CD4-positive, alpha-beta T cell treated with Interleukin-17A for 1 hour (primary cell): ENCODE measurements at places on chromosomes 16 and 17.

- peak; percentile 14 for DNase-seq
These were observed 5.8 kb upstream of the ZDHHC7 start for GRCh38 chr16:85017151-85017550.

GRCh38 chr16:10728003-10728887 is 15.4 kb upstream of the NUBP1 start:
- no peak for DNase-seq

DNA sequence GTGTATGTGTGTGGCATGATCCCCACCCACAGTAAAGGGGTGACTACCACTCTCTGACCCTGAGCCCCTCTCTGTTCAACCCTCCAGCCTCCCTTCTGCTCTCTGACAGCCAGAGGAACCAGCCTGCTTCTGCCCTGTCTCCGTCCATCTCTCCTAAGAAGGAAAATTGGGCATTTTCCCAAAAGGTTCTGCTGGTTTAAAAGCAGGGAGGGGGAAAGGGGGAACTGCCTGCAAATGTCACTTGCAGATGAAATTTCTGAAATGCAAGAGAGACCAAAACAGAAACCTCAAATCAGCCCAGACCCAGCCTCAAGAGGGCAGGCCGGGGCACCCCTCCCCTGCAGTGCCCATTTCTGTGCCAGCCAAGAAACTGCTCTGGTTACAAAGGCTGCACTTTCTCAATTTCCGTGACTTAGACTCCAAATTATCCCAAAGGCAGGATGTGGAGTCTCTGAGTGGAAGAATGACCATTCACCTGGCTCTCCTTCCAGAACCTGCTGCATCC is 197.9 kb downstream of the RBFOX3 start:
- no peak for DNase-seq

DNA sequence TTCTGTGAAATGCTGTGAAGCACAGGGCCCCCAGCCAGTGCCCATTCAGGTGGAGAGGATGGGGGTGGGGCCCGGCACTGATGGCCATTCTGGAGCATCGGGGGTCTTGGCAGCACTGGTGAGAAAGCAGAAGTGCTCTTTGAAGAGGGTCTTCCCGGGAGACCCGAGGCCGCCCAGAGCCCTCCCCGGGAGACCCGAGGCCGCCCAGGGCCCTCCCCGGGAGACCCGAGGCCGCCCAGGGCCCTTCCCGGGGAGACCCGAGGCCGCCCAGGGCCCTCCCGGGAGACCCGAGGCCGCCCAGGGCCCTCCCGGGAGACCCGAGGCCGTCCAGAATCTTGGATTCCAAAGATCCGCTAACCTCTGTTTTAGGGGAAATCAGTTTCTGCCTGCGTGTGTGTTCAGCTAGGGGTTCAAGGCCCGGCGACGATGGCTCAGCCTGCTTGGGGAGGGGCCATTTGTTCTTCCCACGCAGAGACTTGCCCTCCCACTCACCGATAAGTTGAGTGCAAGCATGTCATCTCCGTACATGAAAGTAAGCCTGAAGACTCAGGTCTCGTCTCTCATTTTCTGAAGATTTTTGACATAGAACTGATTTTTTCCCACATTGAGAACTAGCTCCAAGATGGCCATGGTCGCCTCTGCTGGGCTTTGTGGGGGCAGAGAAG is 35.2 kb upstream of the CAPN15 start:
- DNase-seq = no peak

DNA sequence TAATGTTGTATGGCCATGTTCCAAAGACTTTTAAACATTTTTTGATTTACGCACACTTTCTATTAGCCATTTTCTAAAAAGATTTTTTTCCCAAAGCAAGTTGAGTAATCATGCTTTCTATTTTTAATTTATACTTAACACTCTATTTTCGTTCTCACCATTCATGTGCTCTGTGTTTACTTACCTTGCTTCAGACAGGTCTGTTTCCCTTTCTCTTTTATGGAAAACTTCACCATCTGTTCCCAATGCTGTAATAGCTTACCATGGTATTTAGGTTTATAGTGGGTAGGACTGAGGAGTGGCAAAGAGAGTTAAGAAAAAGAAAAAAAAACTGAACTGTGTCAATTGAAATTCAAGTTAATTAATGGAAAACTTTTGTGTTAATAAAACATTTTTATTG is 37.5 kb upstream of the KCNJ16 start:
- no peak for DNase-seq

GRCh38 chr17:55264645-55265298 is at the start of gene HLF:
TSS of gene HLF (plus strand) at chr17:55264960. CDS start at chr17:55265485, 525 bp downstream.
- DNase-seq = peak; percentile 82

GRCh38 chr16:81752876-81753227 is 26.2 kb upstream of the PLCG2 start:
- no peak for DNase-seq

- DNase-seq = no peak
These were observed 9.5 kb downstream of the BCAR1 start for GRCh38 chr16:75241955-75242354.

DNA sequence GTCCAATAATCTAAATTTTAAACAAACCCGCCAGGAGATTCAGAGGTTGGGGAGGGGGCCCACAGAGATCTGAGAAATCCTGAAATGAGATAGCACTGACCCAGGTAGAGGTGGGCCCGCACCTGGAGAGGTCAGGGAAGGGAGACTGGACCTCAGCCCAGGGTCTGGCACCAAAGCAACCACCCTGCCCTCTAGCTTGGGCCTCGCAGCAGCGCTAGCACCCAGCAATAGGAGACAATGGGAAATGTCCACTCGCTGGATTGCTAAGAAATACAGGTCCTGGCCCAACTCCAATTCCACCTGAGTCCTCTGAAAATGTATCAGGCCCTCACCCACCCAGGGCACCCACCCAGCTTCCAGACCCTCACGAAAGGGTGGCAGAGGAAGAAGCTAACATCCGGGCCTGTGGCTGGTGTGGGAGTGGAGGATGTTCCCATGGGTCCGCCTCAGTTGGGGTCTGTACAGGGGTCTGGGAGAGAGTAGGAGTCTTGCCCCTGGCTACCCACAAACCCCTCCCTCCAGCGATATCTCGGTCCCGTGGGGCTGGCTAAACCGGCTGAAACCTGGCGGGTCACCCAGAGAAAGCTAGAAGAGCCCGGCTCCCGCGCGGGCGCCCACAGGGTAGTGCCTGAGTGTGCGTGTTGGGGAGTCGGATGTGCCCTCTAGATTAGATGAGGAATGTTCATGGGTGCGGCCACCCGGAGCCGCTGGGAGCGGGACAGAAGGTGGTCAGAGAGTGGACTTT is 1.1 kb downstream of the PLLP start:
- no peak for DNase-seq

- no peak for DNase-seq
These were observed at the start of gene DPEP1 for GRCh38 chr16:89613231-89613953. TSS of gene DPEP1 (plus strand) at chr16:89613642. CDS start at chr16:89630411, 16,769 bp downstream.

DNA sequence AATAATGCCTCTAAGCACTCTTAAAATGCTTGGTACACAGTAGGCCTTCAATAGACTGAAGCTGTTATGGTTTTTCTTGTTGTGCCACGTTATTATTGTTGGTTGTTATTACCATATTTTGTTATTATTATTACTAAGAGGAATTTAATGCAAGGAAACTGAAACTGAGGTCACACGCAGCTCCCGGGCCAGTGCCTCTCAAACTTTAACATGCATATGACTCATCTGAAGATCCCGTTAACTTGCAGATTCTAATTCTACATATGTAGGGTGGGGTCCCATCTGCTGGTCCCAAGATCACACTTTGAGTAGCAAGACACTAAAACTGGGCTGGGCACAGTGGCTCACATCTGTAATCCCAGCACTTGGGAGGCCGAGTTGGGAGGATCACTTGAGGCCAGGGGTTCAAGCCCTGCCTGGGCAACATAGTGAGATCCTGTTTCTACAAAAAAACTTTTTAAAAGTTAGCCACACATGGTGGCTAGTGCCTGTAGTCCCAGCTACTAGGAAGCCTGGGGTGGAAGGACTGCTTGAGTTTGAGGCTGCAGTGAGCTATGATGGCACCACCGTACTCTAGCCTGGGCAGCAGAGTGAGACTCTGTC is 888 bp downstream of the ACSM5 start:
- DNase-seq = no peak

GRCh38 chr17:2058586-2059546 is 4.0 kb downstream of the HIC1 start:
- peak; percentile 67 for DNase-seq

DNA sequence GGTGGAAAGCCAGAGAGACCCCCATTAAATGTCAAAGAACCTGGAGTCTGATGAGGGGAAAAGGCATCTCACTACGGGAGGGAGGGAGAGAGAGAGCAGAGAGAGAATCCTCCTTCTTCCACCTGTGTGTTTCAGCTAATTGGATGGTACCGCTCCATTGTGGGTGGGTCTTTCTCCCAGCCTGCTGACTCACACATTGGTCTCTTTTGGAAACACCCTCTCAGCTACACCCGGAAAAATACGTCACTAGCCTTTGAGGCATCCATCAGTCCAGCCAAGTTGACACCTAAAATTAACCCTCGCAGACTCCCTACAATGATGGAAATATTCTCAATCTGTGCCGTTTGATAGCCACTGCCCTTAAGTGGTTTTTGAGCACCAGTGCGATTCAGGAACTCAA is 100.4 kb downstream of the ELAC2 start:
- DNase-seq = no peak

- no peak for DNase-seq
These were observed 88.5 kb downstream of the WNT3 start for GRCh38 chr17:46730026-46730425.

GRCh38 chr17:6671431-6671830 is 19.9 kb downstream of the C17orf100 start:
- DNase-seq = no peak

DNA sequence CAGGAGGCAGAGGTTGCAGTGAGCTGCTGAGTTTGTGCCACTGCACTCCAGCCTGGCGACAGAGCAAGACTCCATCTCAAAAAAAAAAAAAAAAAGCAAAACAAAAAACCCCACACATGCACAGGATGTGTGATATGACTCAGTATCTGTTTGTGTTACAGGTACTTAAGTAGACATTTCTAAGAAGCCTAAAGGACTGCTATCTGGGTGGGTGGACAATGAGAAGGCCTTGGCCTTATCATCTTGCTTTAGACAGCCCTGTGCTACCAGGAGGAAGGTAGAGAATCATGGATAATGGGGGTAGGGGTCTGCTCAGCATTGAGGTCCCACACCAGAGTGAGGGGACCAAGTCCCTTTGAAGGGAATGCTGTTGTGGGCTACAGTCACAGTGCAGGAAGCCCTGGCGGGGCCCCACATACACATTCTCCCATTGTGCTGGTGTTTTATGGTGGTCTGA is 26.7 kb downstream of the PLD6 start:
- DNase-seq = peak; percentile 56

GRCh38 chr16:89144681-89145080 is 26.9 kb upstream of the CDH15 start:
- DNase-seq = no peak

DNA sequence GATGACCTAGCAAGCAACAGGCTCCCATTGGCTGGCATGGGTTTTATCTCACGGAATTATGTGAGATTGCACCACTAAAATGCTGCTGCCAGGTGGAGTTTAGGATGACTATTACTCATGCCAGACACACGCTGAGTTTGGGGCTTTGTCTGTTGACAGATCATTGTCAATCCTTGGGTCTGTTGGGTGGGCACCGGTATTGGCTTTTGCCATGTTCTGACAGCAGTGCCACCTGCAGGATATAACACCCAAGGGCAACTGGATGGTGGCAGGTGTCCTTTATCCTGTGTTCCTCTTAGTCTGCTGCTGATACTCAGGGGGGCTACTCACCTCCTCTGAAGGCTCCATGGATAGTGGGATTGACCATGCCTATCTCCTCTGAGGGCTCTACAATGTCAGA is 221.6 kb upstream of the DYNLRB2 start:
- DNase-seq = no peak

DNA sequence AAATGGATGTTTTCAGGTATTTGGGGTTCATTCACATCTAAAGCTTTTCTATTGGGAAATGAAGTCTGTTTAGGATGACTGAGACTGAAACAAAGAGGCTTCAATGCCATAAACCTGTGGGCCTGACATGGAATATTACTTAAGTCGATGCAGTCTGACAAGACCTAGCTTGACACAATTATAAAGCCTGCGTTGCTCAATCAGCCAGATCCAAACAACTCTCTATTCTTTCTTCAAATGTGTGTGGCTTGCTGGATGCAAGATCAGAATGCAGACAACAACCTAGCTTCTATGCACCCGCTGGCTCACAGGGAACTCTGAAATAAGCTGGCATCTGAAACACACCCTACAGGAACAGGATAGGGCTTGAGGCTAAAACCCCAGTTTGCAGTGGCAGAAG is 40.0 kb downstream of the RFFL start:
- no peak for DNase-seq

DNA sequence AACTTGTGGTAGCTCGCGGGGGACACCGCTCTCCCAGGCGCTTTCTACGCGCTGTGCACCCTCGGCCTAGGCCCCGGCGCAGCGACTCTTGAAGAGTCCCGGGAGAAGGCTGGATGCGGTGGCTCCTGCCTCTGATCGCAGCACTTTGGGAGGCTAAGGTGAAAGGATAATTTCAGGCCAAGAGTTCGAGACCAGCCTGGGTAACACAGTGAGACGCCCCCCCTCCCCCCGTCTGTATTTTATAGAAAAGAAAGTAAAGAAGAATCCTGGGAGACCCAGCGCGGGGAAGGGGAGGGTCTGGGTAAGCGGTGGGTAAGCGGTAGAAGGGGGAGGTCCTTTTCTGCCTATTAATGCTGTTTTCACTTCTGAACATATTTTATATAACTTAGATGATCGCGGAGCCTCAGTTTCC is 486 bp upstream of the PLLP start:
- no peak for DNase-seq

- no peak for DNase-seq
These were observed 7.1 kb upstream of the RAB40C start for GRCh38 chr16:582614-583331.

GRCh38 chr17:40032322-40033320 is 17.4 kb downstream of the CSF3 start:
- no peak for DNase-seq

GRCh38 chr16:49024896-49025295 is 256.7 kb downstream of the CBLN1 start:
- DNase-seq = no peak

DNA sequence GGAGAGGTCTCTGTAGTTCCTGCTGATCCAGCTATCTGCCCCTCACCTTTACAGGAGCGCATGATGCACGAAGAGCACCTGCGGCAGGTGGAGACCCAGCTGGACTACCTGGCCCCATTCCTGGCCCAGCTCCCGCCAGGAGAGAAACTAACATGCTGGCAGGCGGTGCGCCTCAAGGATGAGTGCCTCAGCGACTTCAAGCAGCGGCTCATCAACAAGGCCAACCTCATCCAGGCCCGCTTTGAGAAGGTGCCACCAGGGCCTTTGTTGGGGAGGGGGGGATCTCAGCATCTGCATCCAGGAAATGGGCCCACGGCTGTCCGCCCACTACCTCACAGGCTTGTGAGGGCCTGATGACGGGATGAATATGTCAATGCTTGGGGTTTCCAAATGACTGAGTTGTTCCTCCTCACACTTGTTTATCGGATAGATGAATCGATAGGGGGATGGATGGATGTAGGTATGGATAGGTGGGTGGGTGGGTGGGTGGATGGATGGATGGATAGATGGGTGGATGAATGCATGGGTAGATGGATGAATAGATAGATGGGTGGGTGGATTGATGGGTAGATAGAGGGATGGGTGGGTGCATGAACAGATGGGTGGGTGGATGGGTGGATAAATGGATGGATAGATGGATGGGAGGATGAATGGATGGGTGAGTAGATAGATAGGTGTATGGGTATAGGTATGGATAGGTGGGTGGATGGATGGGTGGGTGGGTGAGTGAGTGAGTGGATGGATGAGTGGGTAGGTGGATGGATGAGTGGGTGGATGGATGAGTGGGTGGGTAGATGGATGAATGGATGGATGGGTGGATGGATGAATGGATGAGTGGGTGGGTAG is 7.0 kb upstream of the KATNB1 start:
- DNase-seq = no peak
